Stomach (tissue), 19 donors: ENCODE measurements at places on chromosomes 16 and 17. TPM values are rescaled to one million over a fixed set of nuclear protein-coding genes. Genes with fewer than 3 reads are reported as not detected.

AATK gene
- total RNA-seq: 31.7 TPM

DNA sequence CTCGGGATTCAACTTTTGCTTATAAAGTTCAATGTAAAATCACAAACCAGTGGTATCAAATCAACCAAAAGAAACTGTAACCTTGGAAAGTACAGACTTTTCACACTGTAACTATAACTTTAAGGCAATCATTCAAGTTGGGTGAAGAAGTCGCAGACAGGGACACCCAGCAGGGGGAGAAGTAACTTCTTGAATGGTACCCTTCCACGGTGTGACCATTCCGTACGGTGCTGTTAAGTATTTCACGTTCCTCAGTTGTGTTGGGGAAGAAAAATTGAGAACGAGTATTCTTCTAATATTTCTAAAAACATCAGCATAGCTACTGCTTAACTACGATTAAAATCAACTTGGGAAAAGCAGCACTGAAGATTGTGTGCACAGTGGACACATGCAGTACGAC is 55.8 kb downstream of the MYH10 start:
- DNase-seq: no peak

DNA sequence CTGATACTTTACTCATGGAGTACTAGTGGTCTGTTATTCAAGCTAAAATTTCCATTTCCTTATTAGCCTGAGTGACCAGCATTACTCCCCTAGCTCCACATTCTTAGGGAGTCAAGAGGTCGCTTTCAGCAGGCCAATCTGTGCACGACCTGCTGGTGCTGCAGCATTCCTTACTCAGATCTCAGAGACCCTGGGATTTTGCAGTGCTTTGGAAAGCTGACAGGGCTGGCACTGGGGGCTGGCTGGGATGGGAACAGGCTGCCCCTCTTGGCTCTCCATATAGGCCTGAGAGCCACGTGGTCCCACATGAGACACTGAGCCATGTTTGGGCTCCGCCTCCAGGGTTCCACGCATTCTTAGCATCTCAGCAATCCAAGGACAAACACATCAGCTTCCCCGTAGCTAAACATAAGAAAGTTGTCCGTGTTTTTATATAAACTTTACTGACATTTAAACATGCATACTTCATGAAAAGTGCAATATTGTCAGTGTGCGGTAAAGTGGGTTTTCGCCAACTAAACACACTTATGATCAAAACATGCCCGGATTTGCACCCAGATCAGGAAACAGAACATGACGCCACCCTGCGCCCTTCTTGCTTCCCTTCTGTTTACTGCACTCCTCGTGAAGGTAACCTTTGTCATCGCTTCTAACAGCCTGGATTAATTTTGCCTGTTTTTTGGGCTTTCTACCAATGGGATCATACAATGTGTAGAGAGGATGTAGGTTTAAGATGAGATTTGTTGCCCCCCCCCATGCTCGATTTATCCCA is 254.5 kb upstream of the CACNG5 start:
- peak; percentile 38 for DNase-seq

GRCh38 chr17:73308017-73308823 is 3.6 kb downstream of the CDC42EP4 start:
- peak; percentile 94 for DNase-seq

- no peak for DNase-seq
These were observed 75.2 kb upstream of the CIBAR2 start for GRCh38 chr16:85187447-85187846.

- no peak for DNase-seq
These were observed 188.4 kb upstream of the NLRP1 start for GRCh38 chr17:5772720-5773119.
